COLO829 (cell line): ENCODE measurements at places on chromosomes 12 and 14.

DNA sequence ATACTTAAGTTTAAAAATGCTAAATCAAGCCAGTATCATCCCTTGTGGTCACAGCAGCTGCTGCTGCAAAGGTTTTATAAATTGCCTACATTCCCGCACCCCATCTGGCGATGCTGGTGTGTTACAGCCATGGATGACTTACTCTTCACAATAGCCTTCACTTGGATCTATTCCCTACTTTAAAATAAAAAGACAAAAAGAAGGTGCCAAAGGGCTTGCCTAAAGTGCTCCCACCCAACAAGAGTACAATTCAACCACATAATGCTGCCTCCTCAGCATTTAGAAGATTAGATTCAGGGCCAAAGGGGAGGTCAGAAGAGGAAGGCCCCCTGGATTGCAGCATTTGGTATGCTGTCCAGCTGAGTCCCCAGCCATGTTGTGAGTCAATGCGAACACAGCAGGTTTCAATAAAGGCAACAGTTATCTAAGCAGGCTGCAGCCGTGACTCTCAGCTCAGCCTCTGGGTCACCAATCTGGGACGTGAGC is 176.1 kb downstream of the DAD1 start:
- DNase-seq = no peak

GRCh38 chr14:92252323-92252722 is 70.6 kb upstream of the SLC24A4 start:
- DNase-seq = no peak

GRCh38 chr12:117309276-117309925 is 52.0 kb downstream of the NOS1 start:
- no peak for DNase-seq

- DNase-seq = no peak
Measured at GRCh38 chr14:29832042-29832441, 95.6 kb downstream of the PRKD1 start.

DNA sequence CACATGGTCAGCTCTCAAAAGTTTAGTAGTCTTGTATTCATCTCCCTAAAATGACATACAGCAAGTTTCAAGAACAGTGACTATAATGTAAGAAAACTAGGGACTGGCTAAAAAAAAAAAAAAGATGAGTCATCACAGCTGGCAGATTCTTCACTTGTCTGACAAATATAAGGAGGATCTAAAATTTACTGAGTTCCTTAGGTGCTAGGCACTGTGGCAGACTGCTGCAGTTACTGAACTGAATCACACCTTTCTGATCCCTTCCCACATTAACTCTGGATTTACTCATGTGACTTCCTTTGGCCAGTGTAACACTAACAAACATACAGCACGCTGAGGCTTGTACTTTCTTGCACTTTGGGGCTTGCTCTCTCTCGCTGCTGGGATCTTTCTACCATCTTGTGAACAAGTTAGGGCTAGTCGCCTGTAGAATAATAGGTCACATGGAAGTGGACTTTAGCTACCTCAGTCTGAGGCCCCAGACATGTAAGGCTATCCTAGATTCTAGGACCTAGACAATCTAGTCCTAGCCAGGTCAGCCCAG is 32.1 kb downstream of the BAZ1A start:
- DNase-seq = peak; percentile 63

DNA sequence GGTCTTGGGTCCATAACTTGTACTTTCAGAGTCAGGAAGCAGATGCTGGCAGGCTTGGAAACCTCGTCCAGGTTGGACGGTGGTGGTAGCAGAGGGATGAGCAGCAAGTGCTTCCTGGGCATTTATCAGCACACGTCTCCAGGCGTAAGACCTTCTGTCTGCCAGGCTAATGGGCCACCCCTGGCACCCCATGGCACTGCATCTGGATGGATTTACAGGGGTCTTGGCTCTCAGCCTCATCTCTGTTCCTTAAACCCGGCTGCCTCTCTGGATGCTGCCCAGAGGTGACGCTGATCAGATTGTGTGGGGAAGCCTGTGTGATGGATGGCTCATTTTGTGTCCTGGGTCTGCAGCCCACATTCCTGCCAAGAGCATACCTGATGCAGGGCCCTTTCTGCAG is 145.1 kb downstream of the TSPAN9 start:
- DNase-seq = no peak

GRCh38 chr12:4604684-4605193 is 42.7 kb downstream of the DYRK4 start:
- peak; percentile 73 for DNase-seq

- DNase-seq = no peak
Measured at GRCh38 chr12:6887460-6887859, 14.4 kb upstream of the SPSB2 start.

GRCh38 chr14:75279153-75279762 is 630 bp downstream of the FOS start:
- peak; percentile 56 for DNase-seq

GRCh38 chr12:132268674-132269073 is 60.7 kb downstream of the GALNT9 start:
- no peak for DNase-seq

GRCh38 chr12:106093246-106093645 is 45.5 kb downstream of the NUAK1 start:
- no peak for DNase-seq

DNA sequence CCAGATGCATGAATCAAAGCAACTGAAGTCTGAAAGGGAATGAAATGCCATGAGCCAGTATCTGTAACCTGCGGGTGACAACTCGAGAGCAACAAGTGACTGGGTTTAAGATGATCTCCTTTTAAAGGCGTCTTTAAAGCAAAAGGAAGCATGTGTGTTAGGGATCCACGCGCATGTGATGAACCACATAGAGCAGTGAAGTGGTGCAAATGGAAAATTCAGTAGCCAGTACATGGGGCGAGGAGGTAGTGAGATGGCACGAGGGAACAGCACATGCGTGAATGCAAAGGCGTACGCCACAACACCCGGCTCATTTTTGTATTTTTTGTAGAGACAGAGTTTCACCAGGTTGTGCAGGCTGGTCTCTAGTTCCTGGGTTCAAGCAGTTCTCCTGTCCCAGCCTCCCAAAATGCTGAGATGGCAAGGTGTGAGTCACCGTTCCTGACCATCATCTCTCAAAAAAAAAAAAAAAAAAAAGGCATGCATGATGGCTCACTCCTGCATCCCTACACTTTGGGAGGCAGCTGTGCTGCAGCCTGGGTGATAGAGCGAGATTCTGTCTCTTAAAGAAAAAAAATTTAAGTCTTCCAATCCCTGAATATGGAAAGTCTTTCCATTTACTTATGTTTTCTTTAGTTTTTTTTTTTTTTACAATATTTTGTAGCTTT is 24.6 kb upstream of the BCL7A start:
- DNase-seq = no peak

DNA sequence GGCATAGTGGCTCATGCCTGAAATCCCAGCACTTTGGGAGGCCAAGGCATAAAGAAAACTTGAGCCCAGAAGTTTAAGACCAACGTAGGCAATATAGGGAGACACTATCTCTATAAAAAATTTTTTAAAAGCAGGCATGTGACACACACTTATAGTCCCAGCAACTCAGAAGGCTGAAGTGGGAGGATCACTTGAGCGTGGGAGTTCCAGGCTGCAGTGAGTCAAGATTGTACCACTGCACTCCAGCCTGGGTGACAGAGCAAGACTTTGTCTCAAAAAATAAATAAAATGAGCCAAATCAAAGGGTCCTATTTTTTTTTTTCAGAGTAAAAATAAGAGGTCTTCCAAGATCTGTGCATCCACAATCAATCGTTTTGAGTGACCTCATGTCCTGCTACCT is 237.6 kb downstream of the SLC16A7 start:
- no peak for DNase-seq

DNA sequence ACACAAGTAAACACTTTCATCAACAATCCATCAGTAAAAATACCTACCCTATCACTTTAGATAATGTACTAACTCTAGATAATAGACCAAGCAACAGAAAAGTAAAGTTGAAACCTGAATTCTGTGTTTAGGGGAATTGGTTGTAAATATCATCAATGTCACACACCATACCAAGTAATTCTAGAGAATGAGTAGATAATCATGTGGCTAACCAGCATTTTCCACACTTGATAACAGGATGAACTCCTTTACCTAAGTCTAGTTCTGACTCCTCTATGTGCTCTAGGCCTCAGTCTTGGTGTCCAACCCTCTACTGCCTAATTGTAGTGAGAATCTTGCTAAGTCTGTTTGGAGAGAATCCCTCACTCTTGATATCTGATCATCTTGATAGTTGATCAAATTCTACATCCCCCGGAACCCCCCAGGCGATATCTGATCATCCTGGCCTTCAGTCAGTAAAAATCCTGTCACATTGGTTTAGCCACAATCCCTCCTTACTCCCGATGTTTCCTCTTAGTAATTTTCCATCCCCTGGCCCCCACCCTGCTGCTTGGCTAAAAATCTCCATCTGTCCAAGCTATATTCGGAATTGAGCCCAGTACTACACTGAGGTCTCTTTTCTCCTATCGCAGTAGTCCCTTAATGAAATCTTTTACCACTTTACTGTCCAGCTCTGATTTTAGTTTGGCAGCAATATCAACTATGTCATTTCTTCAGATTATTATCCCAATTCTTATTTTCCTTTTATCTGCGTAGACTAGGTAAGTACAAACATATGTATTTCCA is 3.4 kb upstream of the SLCO1A2 start:
- no peak for DNase-seq

- no peak for DNase-seq
Measured at GRCh38 chr12:85191-85666, 18.7 kb downstream of the IQSEC3 start.

DNA sequence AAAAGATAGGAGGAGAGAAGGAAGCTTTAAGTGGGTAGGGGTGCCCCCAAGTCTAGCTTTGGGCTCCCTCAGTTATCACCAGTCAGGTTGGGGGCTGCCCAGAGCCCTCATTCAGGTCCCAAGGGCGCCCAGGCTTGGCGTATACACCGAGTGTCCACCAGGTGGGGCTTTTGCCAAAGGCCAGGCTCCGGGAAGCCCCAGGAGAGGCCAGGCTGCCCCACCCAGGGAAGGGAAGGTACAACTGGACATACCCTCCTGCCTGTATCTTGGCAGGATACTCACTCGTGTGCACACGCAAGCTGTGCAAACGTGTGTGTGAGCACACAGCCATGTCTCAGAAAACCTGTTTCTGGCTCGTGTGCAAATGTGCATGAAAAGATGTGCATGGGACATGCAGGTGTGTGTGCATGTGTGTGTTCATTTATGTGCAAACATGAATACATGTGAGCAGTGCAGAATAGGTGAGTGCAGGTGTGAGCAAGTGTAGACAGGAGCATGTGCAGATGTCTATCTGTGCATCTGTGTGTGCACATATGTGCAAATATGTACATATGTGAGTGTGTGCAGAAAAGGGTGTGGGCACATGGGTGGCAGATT is 103.9 kb upstream of the MYL2 start:
- peak; percentile 70 for DNase-seq

DNA sequence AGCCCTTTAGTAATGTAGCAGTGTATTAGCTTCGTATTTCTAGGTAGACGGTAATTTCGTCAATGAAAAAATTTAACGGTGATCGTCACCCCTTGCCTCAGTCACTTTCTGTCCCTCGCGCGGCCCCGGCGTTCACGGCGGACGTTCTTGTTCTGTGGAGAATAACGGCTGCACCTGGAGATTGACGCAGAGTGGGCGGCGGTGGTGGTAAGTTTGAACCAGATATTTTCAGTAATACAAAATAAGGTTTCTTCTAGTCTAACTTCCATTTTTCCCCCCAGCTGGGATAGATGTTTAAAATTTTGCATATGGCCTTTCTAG is 341 bp downstream of the ZNF10 start:
- no peak for DNase-seq

DNA sequence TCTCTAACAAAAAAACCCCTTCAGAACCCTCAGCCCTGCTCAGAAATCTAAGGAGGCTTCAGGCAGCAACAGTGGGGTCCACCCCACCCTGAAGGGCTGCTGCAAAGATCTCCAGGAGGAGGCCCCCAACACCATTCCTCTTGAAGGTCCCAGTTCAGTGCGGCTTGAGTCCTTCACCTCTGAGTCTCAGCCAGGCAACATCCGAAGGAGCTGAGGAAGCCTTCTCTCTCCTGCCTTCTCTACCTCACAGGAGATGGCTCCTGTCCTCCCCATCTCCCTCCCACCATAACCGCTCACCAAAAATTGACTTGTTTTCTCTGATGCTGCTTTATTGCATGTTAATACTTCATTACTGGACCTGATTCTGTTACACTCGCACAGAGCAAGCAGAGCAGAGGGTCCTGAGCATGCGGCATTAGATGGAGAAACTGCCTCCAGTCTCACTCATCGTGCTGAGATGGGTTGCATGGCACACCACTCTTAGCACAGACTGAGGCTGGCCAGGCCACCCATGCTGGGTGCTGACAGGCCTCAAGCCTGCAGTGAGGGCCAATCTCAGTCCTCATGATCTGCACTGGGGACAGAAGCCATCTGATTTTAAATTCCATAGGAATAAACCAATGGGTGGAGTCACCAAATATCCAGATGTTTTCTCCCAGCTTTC is 224.8 kb downstream of the CACNA1C start:
- no peak for DNase-seq

GRCh38 chr14:99075771-99076375 is 196.1 kb downstream of the BCL11B start:
- DNase-seq = no peak

- no peak for DNase-seq
Measured at GRCh38 chr14:90361865-90362557, 30.3 kb upstream of the NRDE2 start.

DNA sequence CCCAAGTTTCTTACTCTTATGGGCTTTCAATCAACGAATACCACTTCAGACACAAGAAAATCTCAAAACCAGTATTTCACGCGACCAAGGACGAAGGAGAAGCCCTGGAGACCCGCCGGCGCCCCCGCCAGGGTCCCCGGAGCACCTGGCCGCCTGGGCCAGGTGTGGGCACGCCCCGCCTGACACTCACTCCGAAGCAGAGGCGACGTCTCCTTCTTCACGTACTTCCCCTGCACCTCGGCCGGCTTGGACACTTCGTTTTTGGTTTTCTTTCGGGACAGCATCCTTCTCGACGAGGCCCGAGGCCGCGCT is 466 bp downstream of the SAV1 start:
- no peak for DNase-seq

- no peak for DNase-seq
Measured at GRCh38 chr12:24851341-24851740, 97.6 kb downstream of the BCAT1 start.

GRCh38 chr12:120125792-120126634 is 9.5 kb upstream of the RAB35 start:
- no peak for DNase-seq

DNA sequence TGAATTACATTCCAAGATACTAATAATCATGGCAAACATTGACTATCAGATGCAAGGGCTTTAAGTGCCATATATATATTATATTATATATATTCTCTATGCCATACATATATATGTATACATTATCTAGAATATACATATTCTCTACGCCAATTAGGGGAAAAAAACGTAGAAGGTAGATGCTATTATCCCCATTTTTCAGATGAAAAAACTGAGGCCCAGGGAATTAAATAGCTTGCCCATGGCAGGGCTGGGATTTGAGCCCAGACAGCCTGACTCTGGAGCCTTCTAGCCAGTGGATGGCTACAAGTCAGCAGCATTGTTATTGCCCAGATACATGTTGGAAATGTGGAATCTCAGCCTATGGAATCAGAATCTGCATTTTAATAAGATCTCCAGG is 116.0 kb upstream of the BTG1 start:
- DNase-seq = no peak

- no peak for DNase-seq
Measured at GRCh38 chr12:48977290-48978281, 536 bp upstream of the WNT1 start.
